CD8-positive, alpha-beta memory T cell (primary cell): ENCODE measurements at places on chromosomes 16 and 17.

GRCh38 chr16:49698453-49698815, 157.5 kb downstream of the ZNF423 start:
- no peak for DNase-seq

GRCh38 chr17:27526604-27527002, 70.4 kb downstream of the KSR1 start:
- no peak for DNase-seq

DNA sequence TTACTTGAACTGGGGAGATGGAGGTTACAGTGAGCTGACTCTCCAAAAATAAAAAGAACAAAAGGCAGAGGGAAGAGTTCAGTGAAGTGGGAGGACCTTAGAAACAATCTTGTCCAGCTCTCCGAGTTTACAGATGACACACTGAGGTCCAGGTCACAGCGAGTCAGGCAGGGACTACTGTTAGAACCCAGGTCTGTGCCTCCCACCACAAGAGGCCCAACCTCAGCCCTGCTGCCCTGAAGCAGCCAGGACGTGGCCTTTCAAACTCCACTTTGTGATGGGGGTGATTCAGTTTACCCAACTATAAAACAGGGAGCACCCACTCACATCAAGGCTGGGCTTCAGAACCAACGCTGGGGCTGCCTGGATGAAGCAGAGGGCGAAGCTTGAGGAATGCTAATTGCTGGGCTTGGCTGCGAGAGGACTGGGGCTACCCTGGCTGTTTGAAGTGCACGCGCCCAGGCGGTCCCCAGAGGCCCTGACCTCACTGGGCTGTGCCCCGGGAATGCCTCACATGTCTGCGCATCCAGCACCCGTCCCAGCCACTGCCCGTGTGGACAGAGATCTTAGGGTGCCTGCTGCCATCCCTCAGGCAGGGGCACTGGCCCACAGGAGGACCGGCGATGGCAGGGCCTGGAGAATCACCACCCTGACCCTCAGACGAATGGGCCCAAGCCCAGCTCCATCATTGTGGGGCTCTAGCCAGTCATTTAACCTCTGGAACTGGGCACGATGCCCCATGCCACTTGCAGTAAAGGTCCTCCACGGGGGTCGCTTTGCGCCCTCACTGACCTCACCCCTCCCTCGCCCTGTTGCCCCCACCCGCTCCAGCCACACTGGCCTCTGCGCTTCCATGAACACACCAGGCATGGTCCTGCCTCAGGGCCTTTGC, 11.4 kb downstream of the SLC5A10 start:
- no peak for DNase-seq

- DNase-seq = no peak
Observed at GRCh38 chr17:49104511-49105074, 28.0 kb upstream of the B4GALNT2 start.

GRCh38 chr16:7185165-7185564, 147.5 kb upstream of the RBFOX1 start:
- DNase-seq = no peak

GRCh38 chr16:65201511-65201910, 79.6 kb upstream of the CDH11 start:
- no peak for DNase-seq

DNA sequence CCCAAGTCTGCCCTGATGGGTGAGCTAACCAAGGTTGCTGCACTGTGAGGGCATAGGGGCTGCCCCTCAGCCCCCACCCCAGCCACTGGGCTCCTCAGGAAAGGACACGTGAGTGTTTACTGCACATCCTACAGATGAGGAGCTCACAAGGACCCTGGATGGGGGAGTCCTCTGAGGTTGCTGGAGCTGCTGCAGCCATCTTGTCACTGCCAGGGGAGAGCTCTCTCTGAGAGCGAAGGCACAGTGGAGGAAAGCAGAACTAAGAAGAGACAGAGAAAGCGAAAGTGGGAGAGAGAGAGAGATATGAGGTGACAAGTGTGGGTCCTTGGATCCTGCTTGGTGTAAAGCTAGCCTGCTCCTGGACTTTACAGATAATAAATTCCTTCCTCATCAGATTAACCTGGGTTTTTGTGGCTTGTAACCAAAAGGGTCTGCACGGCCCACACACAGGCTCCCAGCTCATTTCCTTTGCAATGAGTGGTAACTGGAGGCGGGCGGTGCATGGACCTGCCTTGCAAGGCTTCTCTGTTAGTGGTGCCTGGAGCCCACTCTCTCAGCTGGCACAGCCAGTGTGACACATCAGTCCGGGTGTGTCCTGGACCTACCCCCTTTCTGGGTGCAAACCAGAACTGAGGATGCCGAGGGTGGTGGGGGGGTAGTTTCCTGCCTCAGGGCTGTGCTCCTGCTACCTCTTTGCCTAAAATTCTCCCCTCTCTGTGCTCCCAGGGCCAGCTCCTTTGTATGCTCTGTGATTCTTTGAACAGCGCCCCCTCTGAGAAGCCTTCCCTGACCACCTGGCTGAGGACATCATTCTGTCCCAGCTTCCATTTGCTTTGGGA, 14.2 kb downstream of the SNX20 start:
- peak; percentile 11 for DNase-seq

- peak; percentile 71 for DNase-seq
Observed at GRCh38 chr16:65745-66144, 6.7 kb downstream of the RHBDF1 start.

- DNase-seq = no peak
Observed at GRCh38 chr16:56109994-56110393, 81.3 kb upstream of the GNAO1 start.

GRCh38 chr17:82754297-82755208, 2.7 kb downstream of the TBCD start:
- DNase-seq = no peak
